ENCODE measurements at places on chromosomes 4 and X.

DNA sequence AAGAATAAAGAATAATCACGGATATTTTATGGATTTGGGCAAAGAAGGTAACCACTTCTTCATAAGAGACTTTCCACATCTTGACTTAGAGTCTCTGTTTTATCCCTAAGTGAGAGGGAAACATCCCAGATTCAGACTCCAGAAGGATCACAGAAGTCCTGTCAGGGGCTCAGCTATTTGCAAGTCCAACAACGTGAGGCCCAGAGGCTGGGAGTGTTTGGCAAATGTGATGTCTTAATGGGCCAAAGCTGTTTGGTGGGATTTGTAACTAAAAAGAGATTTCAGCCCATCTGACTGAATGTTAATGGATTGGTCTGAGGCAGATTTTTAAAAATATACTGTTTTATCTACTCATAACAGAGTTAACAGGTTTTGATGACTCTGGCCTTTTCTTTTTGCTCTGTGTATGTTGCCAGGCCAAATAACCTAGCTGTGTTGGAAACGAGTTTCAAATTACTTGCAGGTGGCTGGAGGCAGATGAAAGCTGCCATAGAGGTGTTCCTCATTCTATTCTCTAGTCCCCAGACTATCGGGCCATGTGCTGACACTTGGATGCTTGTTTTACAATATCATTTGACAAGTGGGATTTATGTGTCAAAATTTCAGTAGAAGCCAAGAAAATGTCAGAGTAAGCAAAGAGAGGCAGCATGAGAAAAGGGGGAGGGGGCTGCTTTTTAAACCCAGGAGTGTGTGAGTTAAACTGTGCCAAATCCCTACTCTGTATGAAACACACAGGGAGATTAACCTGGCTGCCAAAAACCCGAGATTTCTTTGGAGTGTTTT lies 330.9 kb downstream of the DCHS2 start:
- H3K36me3 ChIP-seq = no peaks in the 10 kb centered on the region
- H3K27me3 ChIP-seq = peaks cover 2% of the 10 kb centered on the region
- peaks cover 8% of the 10 kb centered on the region for H3K4me1 ChIP-seq
- H3K4me3 ChIP-seq = no peak overlapping the region
- H3K27ac ChIP-seq = no peak overlapping the region

GRCh38 chr4:6720202-6720699 lies 4.3 kb downstream of the BLOC1S4 start:
- H3K4me3 ChIP-seq = no peak overlapping the region
- peaks cover 6% of the 10 kb centered on the region for H3K27me3 ChIP-seq
- H3K27ac ChIP-seq = no peak overlapping the region
- peaks cover 6% of the 10 kb centered on the region for H3K36me3 ChIP-seq

GRCh38 chr4:30950737-30951136 lies 230.6 kb downstream of the PCDH7 start:
- H3K4me1 ChIP-seq = no peaks in the 10 kb centered on the region
- no peak overlapping the region for H3K27ac ChIP-seq
- no peak overlapping the region for H3K4me3 ChIP-seq
- no peaks in the 10 kb centered on the region for H3K36me3 ChIP-seq
- no peak for DNase-seq

DNA sequence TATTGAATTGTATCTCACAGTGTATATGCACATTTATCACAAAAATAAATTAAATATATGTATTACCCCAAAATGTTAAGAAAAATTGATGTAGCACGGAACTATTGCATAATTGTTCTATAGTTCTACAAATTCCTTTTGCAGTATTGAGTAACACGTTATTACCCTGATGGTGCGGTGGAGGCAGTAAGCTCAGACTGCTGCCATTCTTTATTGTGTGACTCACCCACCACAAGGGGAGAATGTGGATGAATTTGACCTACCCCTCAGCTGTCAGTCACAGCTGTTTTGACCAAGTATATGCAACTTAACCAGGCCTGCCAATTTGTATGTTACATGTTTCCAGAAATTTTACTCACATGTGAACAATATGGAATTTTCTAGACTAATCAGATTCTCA lies 506.6 kb downstream of the SH3BGRL start:
- H3K27me3 ChIP-seq = no peaks in the 10 kb centered on the region
- DNase-seq = no peak
- H3K4me3 ChIP-seq = no peak overlapping the region

DNA sequence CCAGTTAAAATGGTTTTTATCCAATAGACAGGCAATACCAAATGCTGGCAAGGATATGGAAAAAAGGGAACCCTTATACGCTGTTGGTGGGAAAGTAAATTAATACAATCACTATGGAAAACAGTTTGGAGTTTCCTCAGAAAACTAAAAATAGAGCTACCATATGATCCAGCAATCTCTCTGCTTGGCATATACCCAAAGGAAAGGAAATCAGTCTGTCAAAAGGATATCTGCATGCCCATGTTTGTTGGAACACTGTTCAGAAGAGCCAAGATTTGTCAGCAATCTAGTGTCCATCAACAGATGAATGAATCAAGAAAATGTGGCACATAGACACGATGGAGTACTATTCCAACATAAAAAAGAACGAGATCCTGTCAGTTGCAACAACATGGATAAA lies 91.0 kb upstream of the SH3RF1 start:
- no peak overlapping the region for H3K27ac ChIP-seq
- H3K27me3 ChIP-seq = no peaks in the 10 kb centered on the region
- H3K36me3 ChIP-seq = peaks cover 6% of the 10 kb centered on the region
- DNase-seq = no peak

DNA sequence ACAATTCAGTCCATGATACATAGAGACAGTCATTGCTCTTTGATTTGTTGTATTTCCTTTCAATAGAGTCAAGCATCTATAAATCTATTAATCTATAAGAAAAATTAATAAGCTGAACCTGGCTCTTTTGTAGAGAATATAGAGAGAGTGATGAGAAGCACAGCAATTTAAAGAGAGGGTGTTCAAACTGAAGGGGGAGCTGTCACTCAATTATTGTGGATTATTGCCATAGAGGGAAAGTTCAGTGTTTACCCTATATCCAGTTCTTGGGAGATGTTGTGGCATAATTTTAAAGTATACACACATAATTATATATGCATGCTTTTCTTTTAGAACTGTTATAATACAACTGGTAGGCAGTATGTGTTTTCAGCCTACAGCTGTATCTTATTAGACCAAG lies 1469.0 kb upstream of the PABPC4L start:
- no peak overlapping the region for H3K27ac ChIP-seq
- no peaks in the 10 kb centered on the region for H3K36me3 ChIP-seq
- DNase-seq = no peak

- no peak overlapping the region for H3K27ac ChIP-seq
- no peak for DNase-seq
- peaks cover 55% of the 10 kb centered on the region for H3K36me3 ChIP-seq
- no peak overlapping the region for H3K4me3 ChIP-seq
Measured at GRCh38 chr4:140637836-140638235, 69.1 kb upstream of the UCP1 start.

GRCh38 chrX:39260965-39261364 lies 459.7 kb downstream of the MID1IP1 start:
- no peak overlapping the region for H3K27ac ChIP-seq
- H3K36me3 ChIP-seq = no peaks in the 10 kb centered on the region
- peaks cover 8% of the 10 kb centered on the region for H3K4me1 ChIP-seq
- H3K27me3 ChIP-seq = no peaks in the 10 kb centered on the region
- no peak overlapping the region for H3K4me3 ChIP-seq
- no peak for DNase-seq

DNA sequence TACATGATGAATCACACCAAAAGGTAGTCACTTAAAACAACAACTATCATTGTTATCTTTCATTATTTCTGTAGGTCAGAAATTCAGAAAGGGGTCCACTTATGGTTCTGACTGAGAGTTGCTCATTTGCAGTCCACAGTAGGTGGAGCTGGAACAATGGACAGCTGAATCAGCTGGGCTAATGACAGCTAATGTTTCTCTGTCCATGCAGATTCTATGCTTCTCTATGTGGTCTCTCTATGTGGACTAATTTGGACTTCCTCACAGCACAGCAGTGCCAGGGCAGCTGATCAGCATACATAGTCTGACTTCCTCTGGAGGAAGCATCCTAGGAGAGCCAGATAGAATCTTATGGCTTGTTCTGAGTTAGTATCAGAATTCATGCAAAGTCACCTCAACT lies 131.7 kb upstream of the INTU start:
- no peaks in the 10 kb centered on the region for H3K36me3 ChIP-seq
- H3K4me3 ChIP-seq = no peak overlapping the region
- no peaks in the 10 kb centered on the region for H3K27me3 ChIP-seq

- DNase-seq = no peak
- no peak overlapping the region for H3K4me3 ChIP-seq
- H3K36me3 ChIP-seq = no peaks in the 10 kb centered on the region
- H3K27ac ChIP-seq = no peak overlapping the region
- peaks cover 4% of the 10 kb centered on the region for H3K4me1 ChIP-seq
- peaks cover 7% of the 10 kb centered on the region for H3K27me3 ChIP-seq
Measured at GRCh38 chr4:173420324-173420752, 21.4 kb upstream of the SCRG1 start.

DNA sequence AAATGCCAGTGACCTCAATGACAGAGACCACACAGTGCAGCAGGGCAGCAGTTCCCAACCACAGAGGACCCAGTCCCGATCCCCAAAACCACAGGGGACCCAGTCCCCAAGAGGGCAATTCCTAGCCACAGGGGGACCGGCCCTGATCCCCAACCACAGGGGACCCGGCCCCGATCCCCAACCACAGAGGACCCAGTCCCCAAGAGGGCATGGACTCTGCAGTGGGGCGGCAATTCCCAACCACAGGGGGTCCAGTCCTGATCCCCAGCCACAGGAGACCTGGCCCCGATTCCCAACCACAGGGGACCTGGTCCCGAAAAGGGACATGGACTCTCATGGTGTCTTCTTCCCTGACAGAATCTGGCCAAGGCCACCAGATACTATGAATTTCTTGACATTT lies 136.3 kb downstream of the AFAP1 start:
- peaks cover 83% of the 10 kb centered on the region for H3K4me1 ChIP-seq
- H3K4me3 ChIP-seq = no peak overlapping the region
- no peak overlapping the region for H3K27ac ChIP-seq
- DNase-seq = no peak

DNA sequence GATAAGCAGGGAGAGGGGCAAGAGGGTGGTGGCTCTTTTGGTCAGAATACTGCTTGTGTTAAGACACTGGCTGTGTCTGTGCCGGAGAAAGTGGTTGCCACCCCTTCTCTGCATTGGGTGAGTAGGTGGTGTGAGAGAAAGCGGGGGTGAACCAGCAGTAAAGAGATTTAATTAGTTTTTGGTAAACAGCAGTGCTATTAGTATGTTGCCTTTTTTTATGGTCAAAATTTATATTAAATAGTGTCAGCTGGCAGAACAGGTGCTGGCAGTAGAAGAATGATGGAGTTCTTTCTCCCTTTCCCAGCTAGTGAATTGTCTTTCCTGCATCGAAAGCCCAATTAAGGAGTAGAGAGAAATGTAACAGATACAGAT lies 181.6 kb downstream of the LARP7 start:
- H3K4me1 ChIP-seq = peaks cover 39% of the 10 kb centered on the region
- H3K4me3 ChIP-seq = peak overlapping the region; percentile 92
- peaks cover 4% of the 10 kb centered on the region for H3K27me3 ChIP-seq

GRCh38 chrX:43688586-43688985 lies 32.5 kb downstream of the MAOA start:
- H3K4me3 ChIP-seq = no peak overlapping the region
- H3K27ac ChIP-seq = no peak overlapping the region
- H3K4me1 ChIP-seq = peaks cover 19% of the 10 kb centered on the region
- peaks cover 3% of the 10 kb centered on the region for H3K27me3 ChIP-seq
- no peaks in the 10 kb centered on the region for H3K36me3 ChIP-seq

GRCh38 chr4:107862658-107863057 lies 37.9 kb downstream of the SGMS2 start:
- no peaks in the 10 kb centered on the region for H3K4me1 ChIP-seq
- no peak overlapping the region for H3K4me3 ChIP-seq
- H3K27me3 ChIP-seq = peaks cover 2% of the 10 kb centered on the region
- no peak overlapping the region for H3K27ac ChIP-seq
- no peak for DNase-seq

DNA sequence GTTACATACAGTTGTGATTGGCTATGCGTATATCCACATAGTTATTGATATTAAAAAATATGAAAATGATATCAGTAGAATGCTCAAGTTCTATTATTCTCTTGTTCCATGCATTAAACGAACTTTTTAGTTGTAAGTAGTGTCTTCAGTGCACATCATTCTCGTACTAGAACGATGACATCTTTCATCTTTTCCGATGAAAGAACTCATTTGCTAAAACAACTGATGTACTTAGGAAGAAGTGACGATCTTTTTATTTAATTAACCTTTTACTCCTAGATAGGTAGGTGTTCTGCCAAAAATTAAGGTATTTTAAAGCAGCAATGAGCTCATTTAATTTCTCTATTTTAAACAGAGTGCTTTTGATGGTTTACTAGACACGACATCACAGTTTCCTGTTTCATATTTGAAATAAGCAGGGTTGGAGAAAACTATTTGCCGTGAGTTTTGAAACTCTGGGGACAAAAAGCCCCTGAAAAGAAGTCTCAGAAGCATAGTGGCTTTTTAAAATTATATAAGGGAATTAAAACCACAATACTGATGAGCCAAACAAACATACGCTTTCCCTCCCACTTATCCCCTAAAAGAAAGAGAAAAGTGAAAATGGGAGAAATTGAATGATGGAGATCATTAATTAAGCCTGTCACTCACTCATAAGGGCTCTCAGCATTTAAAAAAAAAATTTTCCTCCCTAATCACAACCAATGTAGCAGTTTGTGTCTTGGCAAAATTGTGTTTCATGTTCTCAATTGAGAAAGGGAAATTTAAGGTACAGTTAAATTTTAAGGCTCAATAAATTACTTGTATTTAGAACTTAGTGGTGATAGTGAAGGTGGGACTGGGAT lies 25.6 kb downstream of the SPRY1 start:
- H3K4me3 ChIP-seq = no peak overlapping the region
- H3K4me1 ChIP-seq = peaks cover 40% of the 10 kb centered on the region
- no peaks in the 10 kb centered on the region for H3K27me3 ChIP-seq
- no peak for DNase-seq

GRCh38 chr4:189143263-189143952 lies 797.3 kb upstream of the FRG1 start:
- H3K27ac ChIP-seq = no peak overlapping the region
- no peaks in the 10 kb centered on the region for H3K4me1 ChIP-seq
- H3K27me3 ChIP-seq = peaks cover 4% of the 10 kb centered on the region
- no peak for DNase-seq
- no peaks in the 10 kb centered on the region for H3K36me3 ChIP-seq
- no peak overlapping the region for H3K4me3 ChIP-seq

DNA sequence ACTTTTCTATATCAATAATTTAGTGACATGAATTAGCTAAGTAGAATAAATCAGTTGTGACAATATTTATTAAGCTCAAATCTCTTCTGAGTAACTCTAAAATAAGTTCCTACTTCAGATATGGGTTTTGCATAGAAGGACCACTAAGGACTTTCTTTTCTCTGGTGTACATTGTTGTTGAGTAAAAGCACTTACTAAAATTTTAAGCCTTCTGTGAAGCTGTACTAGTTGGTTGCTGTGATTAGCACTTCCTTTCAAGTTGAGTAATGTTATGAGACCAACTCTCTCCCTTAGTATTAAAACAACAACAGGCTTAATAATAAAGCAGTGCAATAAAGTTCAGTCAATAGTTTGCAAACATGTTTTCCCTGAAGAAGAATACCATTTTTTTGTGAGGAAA lies 667.4 kb upstream of the NDST4 start:
- H3K27ac ChIP-seq = no peak overlapping the region
- H3K4me3 ChIP-seq = no peak overlapping the region
- H3K4me1 ChIP-seq = no peaks in the 10 kb centered on the region
- no peak for DNase-seq
